GM12878 (cell line): ENCODE measurements at places on chromosomes 1 and 21. TPM values are rescaled to one million over a fixed set of nuclear protein-coding genes. Genes with fewer than 3 reads are reported as not detected.

DDAH1 gene
- 0.21 and 0.44 TPM in 2 replicates for total RNA-seq

MPZ gene
- 4.5 and 5.8 TPM in 2 replicates for total RNA-seq

DYRK3 gene
- 8.9 and 11.2 TPM in 2 replicates for total RNA-seq

SLC6A9 gene
- total RNA-seq: 1.4 and 2.0 TPM in 2 replicates

TSSK3 gene
- total RNA-seq: 0.82 and 1.2 TPM in 2 replicates

SERTAD4 gene
- not detected in 2 replicates for total RNA-seq

PTGS2 gene
- 0.13 TPM in 1 of 2 replicates, not detected in the other for total RNA-seq

PDC gene
- total RNA-seq: not detected in 2 replicates

HES5 gene
- total RNA-seq: 0.15 TPM in 1 of 2 replicates, not detected in the other

CD2 gene
- 2.4 and 2.9 TPM in 2 replicates for total RNA-seq

LRRC38 gene
- not detected in 2 replicates for total RNA-seq

ETV3L gene
- total RNA-seq: 0.96 and 1.3 TPM in 2 replicates

RGS18 gene
- not detected in 2 replicates for total RNA-seq

PPM1J gene
- 0.59 and 1.5 TPM in 2 replicates for total RNA-seq

DYNLT5 gene
- total RNA-seq: not detected in 2 replicates

TMCO4 gene
- 17.8 and 19.1 TPM in 2 replicates for total RNA-seq

SPATA21 gene
- total RNA-seq: 0.05 TPM in 2 replicates

OR10Z1 gene
- total RNA-seq: not detected in 2 replicates

CD34 gene
- total RNA-seq: 0.08 TPM in 1 of 2 replicates, not detected in the other

A3GALT2 gene
- total RNA-seq: not detected in 2 replicates

NUF2 gene
- total RNA-seq: 33.7 and 37.1 TPM in 2 replicates

AKNAD1 gene
- total RNA-seq: not detected in 2 replicates
